LHCN-M2 (cell line): ENCODE measurements at places on chromosomes 7 and 10.

GRCh38 chr7:135789431-135789830, 40.8 kb upstream of the FAM180A start:
- DNase-seq, result no peak

DNA sequence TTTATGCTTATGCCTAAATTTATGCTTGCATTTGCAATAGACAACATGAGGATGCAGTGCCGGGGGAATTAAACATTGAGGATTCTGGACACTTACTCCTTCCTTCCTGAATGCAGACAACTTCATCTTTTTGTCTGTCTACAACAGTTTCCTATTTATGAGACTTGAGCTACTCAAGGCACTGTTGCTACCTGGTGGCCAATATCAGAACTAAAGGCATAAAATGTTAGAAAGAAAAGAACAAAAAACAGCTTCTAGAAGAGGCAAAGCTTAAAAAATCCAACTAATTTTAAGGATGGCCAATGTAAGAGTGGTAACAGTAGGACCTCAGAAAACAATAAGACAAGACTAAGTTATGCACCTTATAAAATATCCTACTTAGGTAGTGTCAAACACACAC, 144.5 kb upstream of the PTN start:
- DNase-seq, result no peak

DNA sequence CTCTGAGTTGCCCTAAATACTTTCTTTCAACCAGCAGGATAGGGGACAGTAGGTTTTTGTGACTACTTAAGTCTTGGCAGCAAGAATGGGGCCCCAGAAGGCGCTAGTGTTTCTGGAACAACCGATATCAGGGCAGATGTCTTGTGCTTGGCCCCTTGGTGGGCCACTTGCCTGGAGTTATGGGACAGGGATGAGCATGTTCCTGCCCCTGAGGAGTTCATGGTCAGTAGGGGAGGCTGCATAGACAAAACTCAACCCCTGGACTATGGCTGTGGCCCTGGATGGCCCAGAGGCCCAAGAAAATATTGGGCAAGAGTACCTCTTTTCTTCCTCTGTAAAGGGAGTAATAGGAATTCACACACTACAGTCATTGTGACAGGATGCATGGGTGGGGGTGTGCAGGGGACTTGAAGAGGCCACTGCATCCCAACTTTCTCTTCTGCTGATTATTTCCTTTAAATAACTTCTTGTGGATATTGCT, 57.7 kb upstream of the IGFBP3 start:
- DNase-seq, result no peak

DNA sequence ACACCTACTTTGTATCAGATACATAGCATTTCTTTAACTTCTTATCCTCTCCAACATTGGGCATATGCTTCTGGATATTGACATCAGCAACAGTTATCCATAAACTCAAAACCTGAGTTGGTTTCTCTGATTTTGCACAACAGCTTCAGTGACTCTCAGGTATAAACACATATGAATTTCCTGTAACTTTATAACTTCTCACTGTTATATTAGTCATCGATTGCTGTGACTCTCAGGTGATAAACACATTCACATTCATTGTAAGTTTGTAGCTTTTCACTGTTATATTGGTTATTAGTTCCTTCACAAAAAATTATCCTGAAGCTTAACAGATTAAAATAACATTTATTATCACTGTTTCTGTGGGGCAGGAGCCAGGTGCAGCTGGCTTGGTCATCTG, 57.0 kb downstream of the ASAH2B start:
- DNase-seq, result no peak

- DNase-seq, result peak; percentile 73
These were observed 493 bp downstream of the NT5C2 start for GRCh38 chr10:103192451-103193106.

DNA sequence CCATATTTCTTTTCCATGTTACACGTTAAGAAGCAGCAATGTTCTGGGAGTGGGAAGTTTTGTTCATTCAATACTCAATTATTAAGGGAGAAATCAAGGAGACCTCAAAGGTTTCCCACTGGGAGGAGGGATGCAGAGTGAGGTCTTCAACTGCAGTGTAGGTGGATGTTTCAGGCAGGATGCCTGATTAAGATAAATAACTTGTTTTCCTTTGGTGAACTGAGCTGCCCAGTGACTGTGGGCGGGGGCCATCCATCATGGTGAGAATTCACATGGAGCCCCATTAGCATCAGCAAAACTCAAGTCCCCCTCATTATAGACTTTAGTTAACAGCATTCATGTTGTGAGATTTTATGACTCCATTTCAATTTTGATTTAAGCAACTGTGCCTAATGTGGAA, 121.1 kb downstream of the PLPP4 start:
- DNase-seq, result no peak

DNA sequence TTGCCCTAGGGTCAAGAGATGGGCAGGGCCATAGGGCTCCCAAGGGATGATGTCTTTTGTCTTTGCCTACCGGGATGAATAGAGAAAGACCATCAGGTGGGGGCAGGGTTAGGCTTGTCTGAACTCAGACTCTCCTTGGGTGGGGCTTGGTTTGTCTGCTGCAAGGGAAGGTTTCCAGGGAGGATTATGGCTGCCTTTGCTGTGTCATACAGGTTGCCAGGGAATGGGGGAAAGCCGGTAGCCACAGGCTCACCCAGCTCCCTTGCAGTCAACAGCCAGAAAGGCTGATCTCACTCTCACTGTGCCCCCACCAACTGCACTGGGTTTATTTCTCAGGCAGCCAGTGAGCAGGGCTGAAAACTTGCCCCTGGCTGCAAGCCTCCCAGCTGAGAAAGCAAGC, 253.2 kb downstream of the POLR1F start:
- no peak for DNase-seq

GRCh38 chr7:14894826-14895225, 7.7 kb downstream of the DGKB start:
- DNase-seq, result no peak

- DNase-seq, result no peak
These were observed 33.9 kb downstream of the FAM107B start for GRCh38 chr10:14740684-14741247.

- DNase-seq, result no peak
These were observed 17.6 kb downstream of the MINDY4 start for GRCh38 chr7:30788640-30789333.

- DNase-seq, result no peak
These were observed 181.3 kb downstream of the CDK14 start for GRCh38 chr7:90777465-90777864.

GRCh38 chr10:14684354-14684753, 90.3 kb downstream of the FAM107B start:
- DNase-seq, result no peak

DNA sequence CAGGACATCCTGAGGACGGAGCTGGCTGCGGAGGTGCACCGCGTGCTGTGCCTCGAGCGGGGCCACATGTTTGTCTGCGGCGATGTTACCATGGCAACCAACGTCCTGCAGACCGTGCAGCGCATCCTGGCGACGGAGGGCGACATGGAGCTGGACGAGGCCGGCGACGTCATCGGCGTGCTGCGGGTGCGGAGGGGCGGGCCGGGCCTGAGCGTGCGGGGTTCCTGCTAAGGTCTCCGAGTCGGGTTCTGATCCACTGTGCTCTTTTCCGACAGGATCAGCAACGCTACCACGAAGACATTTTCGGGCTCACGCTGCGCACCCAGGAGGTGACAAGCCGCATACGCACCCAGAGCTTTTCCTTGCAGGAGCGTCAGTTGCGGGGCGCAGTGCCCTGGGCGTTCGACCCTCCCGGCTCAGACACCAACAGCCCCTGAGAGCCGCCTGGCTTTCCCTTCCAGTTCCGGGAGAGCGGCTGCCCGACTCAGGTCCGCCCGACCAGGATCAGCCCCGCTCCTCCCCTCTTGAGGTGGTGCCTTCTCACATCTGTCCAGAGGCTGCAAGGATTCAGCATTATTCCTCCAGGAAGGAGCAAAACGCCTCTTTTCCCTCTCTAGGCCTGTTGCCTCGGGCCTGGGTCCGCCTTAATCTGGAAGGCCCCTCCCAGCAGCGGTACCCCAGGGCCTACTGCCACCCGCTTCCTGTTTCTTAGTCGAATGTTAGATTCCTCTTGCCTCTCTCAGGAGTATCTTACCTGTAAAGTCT, 10.4 kb downstream of the ATG9B start:
- peak; percentile 40 for DNase-seq

DNA sequence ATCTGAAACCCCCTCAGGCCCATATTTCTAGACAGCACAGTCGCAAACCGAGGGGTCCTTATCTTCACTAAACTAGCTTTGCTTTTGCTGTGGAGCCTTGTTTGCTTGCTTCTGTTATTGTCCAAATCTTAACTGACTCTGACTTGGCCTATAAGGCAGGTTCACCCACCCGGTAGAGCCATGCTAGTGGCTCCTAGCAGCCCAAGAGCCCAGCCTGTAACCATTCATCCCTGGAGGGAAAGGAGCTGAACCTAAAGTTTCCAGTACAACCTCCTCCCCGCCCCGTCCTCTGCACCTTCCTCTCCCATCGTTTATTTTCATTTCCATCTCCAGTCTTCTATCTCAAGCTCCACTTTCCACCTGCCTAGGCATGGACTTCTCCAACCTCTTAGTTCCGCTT, 345.7 kb downstream of the PTPRN2 start:
- DNase-seq, result no peak

DNA sequence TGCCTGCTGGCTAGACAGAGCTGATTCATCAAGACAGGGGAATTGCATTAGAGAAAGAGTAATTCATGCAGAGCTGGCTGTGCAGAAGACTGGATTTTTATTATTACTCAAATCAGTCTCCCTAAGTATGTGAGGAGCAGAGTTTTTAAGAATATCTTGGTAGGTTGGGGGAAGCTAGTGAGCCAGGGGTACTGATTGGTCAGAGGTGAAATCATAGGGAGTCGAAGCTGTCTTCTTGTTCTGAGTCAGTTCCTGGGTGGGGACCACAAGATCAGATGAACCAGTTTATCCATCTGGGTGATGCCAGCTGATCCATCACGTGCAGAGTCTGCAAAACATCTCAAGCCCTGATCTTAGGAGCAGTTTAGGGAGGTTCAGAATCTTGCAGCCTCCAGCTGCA, 39.8 kb downstream of the FOXI2 start:
- DNase-seq, result no peak

- DNase-seq, result no peak
These were observed 356.8 kb downstream of the GLRX3 start for GRCh38 chr10:130493021-130493420.

DNA sequence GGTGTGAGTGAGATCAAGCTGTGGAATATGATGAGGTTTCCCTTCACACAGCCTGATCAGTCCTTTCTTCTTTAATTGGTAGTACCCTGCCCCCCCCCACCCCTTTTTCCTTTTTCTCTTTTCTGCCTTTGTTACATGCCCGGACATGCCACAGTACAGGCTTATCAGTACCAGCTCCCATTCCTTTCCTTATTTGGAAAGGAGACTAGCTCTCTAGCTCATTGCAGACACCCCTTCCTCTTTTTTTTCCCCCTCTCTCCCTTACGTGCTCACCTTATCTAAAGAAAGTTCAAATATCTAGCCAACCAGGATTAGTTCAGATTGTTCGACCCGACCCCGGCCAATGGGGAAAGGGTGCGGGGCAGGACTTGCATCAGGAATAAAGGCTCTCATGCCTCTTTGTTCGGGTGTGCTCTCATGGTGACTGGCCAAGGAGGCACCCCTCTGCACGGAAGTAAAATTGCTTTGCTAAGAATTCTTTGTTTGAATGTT, 230.4 kb downstream of the ACTR3B start:
- DNase-seq, result peak; percentile 29

DNA sequence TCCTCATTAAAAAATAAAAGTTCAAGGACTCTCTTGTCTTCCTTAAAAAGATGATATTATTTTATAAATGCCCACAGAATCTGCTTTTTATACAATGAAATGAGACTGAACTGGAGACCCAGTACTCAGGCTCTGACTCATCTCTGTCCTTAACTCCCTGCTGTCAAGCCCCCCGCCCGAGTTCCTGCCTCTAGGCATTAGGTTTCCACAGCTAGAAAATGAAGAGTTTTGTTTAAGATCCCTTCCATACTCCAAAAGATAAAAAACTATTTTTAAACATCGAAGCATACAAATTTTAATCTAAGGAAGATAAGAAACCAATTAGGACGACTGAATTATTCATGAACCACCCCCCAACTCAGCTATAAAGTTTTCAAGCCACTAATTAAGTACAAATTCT, 97.7 kb upstream of the FEZF1 start:
- no peak for DNase-seq

DNA sequence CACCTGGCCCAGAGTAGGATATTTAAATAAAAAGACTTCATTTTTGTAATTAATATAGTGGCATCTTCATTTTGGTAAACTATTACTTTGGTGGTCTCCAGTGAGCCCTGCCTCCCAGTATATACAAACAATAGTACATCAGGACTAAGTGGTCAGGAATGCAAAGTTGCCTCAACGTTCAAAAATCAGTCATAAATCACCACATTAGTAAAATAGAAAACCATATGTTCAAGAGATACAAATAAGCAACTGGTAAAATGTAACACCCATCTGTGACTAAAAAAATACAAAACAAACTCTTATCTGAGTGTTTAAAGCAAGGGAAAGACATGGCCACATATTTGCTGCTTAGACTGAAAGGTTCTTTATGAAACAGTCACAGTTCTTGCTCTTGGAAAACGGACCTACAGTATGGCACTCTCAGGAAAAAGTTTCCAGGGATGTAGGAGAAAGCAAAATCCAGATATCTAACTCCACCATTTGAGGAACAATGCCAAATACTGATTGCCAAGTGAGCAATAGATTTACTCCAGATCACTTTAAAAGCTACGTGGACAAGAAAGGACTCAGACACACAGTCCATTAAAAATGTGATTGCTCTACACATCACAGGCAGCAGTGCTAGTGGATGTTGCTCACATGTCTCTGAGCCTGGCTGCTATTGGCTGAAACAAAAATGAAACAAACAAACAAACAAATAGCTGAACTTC, 15.1 kb upstream of the RHOBTB1 start:
- peak; percentile 72 for DNase-seq

DNA sequence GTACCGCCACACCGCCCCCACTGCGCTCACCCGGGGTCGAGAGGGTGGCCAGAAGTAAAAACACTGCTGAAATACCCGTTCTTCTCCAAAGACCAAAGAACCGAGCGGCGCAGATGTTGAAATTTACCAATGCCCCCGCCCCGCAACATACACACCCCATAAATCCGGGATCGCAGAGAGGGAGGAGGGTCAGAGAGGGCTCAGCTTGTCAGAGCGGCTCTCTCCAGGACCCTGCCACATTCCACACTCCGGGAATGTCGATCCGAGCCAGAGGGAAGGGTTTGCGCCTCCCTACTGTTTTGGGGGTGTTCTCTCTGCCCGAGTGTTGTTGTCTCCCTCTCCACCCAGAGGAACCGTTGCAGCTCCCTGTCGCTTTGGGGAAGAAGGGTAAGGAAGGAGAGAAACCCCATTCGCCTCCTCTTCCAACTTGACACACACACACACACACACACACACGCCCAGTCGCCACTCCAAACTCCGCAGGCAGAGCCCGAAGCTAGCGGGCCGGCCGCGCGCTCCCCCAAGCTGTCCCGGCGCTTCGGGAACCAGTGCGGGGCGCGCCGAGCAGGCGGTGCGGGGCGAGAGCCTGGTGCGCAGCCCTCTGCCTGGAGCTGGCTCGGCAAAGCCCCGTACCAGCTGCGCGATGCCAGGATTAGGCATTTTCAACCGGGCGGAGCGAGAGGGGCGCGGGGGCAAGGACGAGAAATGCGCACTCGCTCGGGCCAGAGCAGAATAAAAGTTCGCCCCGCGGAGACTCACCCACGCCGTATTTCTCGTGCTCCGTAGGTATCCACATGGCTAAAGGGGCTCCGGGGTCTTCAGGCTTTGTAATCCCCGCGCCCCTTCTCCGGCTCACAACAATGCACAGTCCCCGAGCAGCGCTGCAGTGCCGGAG, 609 bp downstream of the DOCK4 start:
- DNase-seq, result peak; percentile 72
